NCI-H82 (cell line): ENCODE measurements at places on chromosomes 4 and X.

- DNase-seq: no peak
Observed at GRCh38 chrX:131728295-131729145, 184.6 kb downstream of the OR13H1 start.

DNA sequence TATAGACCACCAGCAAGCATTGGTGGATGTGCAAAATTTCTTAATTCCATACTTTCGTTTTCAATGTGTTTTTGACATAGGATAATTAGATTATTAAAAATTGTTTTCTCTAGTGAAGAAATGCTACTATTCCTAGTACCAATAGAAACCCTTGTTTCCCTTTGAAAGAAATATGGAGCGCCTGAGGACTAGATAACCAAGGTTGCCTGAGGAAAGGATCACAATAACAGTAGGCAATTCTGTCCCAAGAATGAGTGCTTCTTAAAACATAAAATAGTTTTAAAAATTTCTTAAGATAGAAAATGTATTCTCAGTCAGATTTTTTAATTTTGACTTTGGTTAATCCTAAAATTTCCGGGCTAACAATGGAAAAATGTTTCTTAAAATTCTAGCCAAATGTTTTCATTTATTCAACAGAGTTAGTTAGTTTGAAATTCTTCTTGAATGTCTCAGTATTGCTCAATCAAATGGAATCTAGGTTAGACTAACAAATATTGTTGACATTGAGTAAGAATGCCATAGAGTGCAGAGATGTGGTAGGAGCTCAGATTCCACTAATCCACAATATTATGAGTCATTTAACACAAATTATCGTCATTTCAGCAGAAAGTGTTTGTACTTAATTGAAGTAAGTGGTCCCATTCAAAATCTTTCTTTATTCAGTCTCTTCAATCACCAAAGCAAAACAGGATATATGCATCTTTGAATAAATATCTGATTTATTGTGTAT is 666.0 kb downstream of the GRID2 start:
- DNase-seq: no peak

DNA sequence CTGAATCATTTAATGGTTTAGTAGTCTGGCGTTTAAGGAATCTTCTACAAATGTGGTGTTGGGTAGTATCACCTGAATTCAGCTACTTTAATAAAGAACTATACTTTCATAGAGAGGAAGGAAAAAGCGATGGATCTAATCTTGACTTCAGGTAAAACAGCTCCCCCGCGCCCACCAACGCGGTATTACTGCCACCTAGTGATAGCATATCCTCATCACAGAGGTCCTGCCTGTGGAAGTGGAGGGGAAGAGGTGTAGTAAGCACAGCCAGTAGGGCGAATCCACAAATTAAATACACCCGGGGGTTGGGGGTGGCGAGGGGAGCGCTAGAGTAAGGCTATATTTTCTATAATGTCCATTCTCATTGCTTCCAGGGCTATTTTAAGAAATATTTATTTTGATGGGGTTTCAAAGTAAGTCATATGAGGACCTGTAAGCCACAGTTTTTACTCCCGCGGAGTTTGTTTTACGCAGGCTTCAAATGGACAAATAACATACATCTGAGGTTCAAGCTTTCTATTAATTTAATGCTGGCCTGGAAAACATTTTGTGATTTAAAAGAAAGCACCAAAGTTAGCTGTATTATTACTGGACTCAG is 8.3 kb upstream of the DAPP1 start:
- peak; percentile 69 for DNase-seq

- no peak for DNase-seq
Observed at GRCh38 chrX:11341274-11342201, 48.3 kb downstream of the AMELX start.

DNA sequence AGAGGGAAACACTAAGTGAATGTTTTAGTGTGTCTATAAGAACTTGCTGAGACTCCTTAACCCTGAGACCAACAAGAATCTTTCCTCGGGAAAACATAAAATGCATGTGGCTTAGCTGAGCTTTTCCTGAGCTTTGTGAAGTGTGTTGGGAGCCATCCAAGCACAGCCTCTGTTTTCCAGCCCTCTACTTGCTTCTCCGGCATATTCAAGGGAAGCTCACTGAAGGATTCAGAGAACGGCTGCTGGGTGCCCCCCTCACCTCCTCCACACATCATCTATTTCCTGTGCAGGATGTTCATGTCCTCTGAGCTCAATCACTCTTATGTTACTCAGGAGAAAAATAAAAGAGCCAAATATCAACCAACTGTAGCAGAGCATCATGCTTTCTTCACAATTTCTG is 492.1 kb downstream of the IL15 start:
- no peak for DNase-seq

DNA sequence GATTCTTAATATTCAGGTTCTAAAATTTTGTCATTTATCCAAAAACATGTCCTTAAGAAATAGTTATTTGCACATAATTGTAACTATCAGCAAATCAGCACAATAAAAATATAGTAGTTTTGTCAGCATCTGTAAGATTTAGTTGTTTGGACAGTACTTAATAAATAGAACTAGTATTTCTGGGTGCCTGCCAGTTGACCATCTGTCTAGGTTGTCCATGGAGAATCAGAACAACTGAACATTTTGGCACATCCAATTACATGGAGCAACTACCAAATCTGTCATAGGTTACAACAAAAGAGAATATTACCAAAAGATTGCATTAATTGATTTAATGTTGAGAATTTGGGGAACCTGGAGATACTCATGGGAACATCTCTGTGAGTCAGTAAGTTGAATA is 305.5 kb upstream of the TACR3 start:
- peak; percentile 3 for DNase-seq

GRCh38 chr4:48686369-48686768 is 93.7 kb downstream of the FRYL start:
- DNase-seq: no peak

DNA sequence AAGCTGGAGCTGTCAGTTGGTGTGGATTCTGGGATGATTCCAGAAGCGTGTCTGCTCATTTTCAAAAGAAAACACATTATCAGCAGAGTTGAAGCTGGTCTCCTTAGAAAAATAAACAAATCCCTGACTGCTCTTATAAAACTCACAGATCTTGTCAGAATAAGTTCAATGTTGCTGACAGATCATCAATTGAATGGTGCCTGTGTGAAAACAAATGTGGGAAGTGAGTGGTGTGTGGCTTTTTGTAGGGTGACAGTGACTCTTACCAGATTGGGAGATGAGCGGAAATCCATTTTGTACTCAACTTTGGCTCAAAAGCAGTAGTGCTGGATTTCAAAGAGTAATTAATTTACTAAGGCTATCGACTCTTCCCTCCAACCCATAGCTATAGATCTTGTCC is 807.8 kb downstream of the RAPGEF2 start:
- no peak for DNase-seq

GRCh38 chrX:112313201-112313600 is 230.6 kb upstream of the TRPC5 start:
- DNase-seq: no peak

DNA sequence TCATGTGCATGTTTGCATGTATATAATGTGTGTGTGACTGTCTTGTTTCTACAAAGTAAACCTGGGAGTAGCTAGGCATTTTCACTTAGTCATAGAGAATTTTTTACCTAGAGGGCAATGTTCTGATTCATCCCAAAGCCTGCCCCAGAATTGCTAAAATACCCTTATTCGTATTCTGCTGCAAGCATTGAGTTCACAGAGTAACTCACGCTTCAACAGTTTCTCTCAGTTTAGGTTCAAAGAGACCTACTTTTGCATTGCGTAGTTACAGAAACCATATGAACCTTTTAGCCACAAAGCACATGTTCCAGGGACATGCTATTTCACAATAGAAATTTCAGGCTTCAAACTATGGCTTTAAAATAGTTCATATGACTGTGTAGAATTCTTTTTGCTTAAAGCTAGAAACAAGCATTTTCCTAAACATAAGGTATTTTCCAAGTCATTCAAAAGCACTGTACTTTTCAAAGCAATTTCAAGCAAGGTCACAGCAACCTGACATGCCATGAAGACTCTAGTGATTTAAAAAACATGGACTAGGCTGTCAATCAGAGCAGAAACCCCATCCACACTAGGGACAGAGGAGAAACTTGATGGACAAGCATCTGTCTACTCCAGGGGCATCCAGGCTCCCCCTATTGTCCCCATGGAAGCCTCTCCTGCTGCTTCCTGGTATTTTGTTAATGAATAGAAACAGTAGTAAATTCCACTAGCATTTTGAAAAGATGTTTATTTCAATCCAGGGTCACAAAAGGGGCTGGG is 81.5 kb upstream of the MAPK10 start:
- peak; percentile 20 for DNase-seq

DNA sequence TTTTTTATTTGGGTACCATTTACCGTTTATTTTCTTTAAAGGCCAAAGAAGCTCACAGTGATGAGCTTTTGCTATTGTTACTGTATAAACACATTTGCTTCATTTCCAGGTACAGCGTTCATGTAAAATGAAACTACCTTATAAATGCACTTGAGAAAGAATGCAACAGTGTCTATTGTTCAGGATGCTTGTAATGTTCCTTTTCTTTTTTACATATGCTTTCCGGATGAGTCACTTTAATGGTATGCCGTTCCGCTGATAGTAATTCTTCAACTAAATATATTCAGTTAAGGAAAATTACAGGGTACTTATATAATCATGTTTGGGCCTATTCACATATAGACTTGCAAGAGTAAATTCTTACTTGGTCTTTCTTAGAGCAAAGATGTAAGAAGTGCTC is 354.9 kb downstream of the RPA4 start:
- no peak for DNase-seq

DNA sequence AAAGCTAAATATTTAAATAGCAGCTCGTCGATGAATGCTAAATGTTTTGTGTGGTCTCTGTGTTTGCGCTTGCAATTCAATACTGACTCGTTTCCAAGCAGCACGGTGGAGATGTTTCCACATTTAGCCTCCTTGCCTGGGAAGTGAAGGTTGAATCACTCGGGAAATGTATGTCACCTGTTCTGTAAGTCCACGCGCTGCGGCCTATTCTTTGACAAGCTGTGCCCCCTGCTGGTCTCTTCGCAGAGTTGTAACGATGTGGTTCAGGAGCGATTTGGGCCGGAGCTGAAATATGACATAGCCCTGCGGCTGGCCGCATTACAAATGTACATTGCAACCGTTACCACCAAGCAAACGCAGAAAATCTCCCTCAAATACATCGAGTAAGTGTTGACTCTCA is 89.6 kb upstream of the PRPS2 start:
- peak; percentile 86 for DNase-seq

DNA sequence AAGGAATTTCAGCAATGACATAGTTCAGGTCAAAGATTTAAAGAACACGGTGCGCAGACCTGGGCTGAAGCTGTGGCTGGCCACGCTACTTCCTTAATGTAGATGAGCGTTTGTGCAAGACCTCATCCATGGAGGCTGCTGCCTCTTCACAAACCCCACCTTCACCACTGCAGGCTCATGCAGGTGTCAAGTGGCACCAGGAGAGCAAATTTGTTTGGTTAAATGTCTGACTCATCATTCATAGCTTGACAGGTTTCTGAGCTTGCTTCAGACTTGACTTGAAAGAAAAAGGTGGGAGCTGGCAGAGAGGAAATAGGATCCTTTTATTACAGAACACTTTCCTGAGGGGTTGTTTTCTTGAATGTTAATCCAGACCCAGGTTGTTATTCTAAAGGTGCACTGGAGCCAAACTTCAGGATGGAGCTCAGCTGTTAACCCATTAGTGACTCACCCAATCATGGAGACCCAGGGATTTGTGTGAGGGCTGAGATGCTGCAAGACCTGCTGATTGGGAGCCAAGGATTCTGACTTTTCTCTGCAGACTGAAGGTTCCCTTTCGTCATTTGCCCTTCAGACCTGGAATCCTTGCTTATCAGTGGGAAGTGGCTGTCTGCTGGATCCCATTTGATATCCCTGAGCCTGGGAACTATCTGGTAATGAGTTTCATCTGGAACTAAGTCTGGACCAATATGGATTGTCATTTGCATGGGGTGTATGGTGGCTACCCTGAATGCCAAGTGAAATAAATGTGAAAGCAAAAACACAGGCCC is 315.3 kb downstream of the PTTG2 start:
- no peak for DNase-seq

DNA sequence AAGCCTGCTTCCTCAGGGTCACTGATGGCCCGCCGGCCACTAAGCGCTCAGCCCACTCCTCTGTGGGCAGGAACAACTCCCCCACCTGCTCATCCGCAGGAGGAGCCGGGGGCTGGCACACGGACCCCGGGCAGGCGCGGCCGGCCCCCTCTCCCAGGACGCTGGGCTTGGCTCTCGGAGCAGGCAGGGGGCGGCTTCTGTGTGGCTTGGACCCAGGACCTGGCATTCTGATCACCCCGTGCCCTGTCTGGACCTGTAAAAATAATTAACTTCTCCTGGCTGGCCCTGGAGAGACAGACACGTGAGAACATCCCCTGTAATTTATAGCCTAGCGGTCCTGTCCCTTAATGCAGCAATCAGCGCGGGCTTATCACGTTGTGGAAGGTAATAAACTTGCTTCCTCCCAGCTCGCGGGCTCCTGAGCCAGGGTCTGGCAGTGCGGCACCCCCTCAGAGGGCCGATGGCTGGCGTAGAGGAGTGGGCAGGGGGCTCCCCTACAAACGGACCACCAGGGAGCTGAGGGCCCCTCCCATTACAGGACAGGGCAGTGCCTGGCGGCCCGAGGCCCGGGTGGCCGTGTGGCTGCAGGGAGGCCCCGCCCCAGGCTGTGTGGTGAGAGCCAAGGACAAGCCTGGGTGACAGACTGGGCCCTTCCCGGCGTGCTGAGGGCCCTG is 84.5 kb upstream of the NKX1-1 start:
- DNase-seq: peak; percentile 28

GRCh38 chr4:169107528-169107927 is 97.5 kb upstream of the CBR4 start:
- peak; percentile 6 for DNase-seq

GRCh38 chr4:128853741-128854140 is 44.2 kb downstream of the JADE1 start:
- no peak for DNase-seq

DNA sequence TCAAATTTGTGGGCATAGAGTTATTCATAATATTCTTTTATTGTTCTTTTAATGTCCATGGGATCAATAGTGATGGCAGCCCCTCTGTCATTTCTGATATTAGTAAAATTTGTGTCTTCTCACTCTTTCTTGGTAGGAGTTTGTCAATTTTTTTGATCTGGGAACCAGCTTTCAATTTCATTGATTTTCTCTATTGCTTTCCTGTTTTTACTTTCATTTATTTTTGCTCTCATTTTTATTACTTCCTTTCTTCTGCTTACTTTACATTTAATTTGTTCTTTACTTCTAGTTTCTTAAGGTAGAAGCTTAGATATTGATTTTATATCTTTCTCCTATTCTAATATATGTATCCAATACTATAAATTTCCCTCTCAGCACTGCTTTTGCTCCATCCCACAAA is 40.7 kb downstream of the AWAT2 start:
- no peak for DNase-seq

- DNase-seq: no peak
Observed at GRCh38 chr4:52638717-52639116, 20.4 kb downstream of the USP46 start.

GRCh38 chr4:145920205-145920604 is 18.4 kb downstream of the ZNF827 start:
- no peak for DNase-seq

- DNase-seq: no peak
Observed at GRCh38 chrX:153384390-153384789, 16.8 kb downstream of the PNMA6E start.

- no peak for DNase-seq
Observed at GRCh38 chr4:110955748-110956147, 332.9 kb upstream of the PITX2 start.
